MCF 10A (cell line): ENCODE measurements at places on chromosomes 13 and 19. TPM values are rescaled to one million over a fixed set of nuclear protein-coding genes. Genes with fewer than 3 reads are reported as not detected.

OR7A5 gene
- total RNA-seq: not detected in 2 replicates

ZNF419 gene
- 18.4 and 19.6 TPM in 2 replicates for total RNA-seq

C19orf25 gene
- total RNA-seq: 36.3 and 40.5 TPM in 2 replicates

GFY gene
- total RNA-seq: not detected in 2 replicates

GIPR gene
- total RNA-seq: not detected in 2 replicates

MYDGF gene
- total RNA-seq: 188 and 231 TPM in 2 replicates

EBI3 gene
- 0.35 and 1.0 TPM in 2 replicates for total RNA-seq

ATCAY gene
- total RNA-seq: not detected in 2 replicates

CXCL17 gene
- total RNA-seq: not detected in 2 replicates

LGALS4 gene
- total RNA-seq: 0.61 TPM in 1 of 2 replicates, not detected in the other

CHST8 gene
- not detected in 2 replicates for total RNA-seq

OLFM2 gene
- total RNA-seq: not detected in 2 replicates

LYPD5 gene
- 0.21 and 0.47 TPM in 2 replicates for total RNA-seq

MZT1 gene
- total RNA-seq: 25.4 and 28.4 TPM in 2 replicates

PSG11 gene
- not detected in 2 replicates for total RNA-seq

IL4I1 gene
- total RNA-seq: 0.37 TPM in 1 of 2 replicates, not detected in the other

GRCh38 chr13:97255515-97256021 is 33.4 kb downstream of the MBNL2 start:
- DNase-seq: peak; percentile 48

GRCh38 chr13:19985219-19985556 is 26.7 kb downstream of the ZMYM2 start:
- no peak for DNase-seq

DNA sequence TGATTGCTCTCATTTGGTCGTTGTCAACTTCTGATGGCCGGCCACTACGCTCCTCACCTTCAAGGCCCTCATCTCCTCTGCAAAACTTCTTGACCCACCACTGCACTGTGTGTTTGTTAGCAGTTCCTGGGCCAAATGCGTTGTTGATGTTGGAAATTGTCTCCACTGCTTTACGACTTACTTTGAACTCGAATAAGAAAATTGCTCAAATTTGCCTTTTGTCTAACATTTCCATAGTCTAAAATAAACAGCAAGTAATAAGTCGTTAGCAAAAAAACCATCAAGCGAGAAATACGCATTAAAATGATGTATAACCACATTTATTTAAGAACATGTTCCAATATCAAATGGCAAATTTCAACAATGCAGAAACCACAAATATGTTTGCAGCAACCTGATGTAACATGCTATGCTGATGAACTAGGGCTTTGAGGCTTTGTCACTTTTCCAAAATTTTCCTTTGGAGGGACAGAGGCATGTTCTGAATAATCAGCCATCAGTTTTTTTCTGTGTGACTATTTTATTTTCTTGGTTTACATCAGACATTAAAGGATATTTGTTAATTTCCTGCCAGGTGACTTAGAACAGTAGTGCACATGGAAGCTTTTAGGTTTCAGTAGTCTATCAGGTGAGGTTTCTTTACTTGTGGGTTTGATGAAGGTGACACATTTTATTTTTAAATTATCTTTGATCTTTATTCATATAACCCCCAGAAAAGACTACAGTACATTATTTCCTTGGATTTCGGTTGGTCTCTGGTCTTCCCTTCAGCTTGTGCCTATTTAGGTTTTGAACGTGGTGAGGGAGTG is 74.7 kb upstream of the TEX29 start:
- no peak for DNase-seq

GRCh38 chr19:15294561-15294990 is 37.8 kb downstream of the BRD4 start:
- peak; percentile 32 for DNase-seq

DNA sequence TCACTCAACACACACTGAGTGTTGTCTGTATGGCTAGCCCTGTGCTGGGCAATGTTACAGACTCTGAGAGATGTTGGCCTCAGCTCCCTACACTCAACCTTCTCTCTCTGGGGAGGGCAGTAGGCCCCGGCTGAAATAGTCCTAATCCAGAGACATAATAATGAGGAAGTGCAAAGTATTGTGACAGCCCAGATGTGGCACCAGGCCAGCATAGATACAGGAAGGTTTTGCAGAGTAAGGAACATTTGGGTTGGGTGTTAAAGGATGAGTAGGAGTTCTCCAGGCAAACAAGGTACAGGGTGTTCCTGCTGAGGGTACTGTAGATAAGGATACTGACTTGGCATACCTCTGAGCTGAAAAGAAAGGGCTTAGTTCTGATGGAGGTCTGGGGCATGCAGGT is 2.4 kb downstream of the LIN7B start:
- DNase-seq: no peak

DNA sequence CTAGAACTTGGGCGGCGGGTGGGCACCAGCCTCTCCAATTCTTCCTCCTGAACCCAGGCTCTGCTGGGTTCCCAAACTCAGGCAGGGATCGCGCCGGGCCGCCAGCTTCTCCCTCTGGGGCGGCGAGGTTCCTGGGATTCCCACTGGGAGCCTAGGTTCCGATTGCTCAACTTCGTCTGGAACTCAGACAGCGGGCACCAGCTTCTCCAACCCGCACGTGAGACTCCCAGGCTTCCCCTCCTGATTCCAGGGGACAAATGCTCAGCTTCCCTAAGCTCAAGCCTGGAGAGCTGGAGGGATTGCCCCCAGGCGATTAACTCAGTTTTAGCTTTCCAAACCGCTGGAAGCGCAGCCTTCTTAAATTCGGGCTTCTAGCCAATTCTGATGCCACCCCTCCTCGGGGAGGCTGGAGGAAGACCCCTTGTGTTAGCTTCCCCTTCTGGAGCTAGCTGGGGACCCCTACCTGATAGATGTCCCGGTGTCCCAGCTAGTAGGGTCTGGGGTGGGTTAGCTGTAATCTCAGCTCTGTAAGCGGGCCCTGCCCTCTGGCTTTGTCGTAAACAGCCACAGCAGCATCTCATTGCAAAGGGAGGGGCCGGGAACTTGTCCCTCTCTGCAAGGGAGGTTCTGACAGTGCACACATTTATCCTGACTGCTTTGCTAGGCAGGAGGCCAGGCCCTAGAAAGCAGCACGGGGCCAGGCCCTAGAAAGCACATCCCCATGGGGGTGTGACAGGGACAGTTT is 671 bp downstream of the MCOLN1 start:
- DNase-seq: no peak

- DNase-seq: no peak
Measured at GRCh38 chr13:79910875-79911540, 429.9 kb downstream of the SPRY2 start.

- DNase-seq: no peak
Measured at GRCh38 chr13:59510386-59510785, 653.3 kb downstream of the DIAPH3 start.

- DNase-seq: peak; percentile 72
Measured at GRCh38 chr19:16957151-16957701, 68.4 kb downstream of the F2RL3 start.

DNA sequence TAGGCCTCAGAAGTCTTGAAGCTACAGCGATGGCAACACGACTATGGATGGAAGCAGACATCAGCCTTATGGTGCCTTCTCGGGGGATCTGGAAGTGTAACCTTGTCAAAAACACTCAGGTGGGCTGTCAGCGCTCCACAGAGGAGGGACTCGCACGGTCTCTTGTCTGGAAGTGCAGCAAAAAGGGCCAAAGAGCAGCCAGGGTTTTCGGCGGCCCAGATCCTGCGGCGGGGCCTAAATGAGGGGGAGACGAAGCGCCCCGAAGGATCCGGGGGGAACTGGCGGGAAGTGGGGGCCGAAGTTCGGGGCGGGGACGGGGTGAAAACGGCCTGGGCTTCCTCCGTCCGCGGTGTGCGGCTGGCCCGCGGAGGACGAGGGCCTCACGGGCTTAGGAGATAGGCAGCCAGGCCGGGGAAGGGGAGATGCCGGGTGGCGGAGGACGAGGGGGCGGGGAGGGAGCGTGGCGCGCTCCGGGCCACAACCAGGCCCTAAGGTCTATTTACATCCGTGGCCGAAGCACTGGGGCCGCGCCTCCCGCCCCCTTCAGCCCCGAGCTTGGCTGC is 637 bp downstream of the RANBP3 start:
- DNase-seq: no peak

- DNase-seq: peak; percentile 51
Measured at GRCh38 chr19:4969772-4970531, 1.0 kb downstream of the KDM4B start.

DNA sequence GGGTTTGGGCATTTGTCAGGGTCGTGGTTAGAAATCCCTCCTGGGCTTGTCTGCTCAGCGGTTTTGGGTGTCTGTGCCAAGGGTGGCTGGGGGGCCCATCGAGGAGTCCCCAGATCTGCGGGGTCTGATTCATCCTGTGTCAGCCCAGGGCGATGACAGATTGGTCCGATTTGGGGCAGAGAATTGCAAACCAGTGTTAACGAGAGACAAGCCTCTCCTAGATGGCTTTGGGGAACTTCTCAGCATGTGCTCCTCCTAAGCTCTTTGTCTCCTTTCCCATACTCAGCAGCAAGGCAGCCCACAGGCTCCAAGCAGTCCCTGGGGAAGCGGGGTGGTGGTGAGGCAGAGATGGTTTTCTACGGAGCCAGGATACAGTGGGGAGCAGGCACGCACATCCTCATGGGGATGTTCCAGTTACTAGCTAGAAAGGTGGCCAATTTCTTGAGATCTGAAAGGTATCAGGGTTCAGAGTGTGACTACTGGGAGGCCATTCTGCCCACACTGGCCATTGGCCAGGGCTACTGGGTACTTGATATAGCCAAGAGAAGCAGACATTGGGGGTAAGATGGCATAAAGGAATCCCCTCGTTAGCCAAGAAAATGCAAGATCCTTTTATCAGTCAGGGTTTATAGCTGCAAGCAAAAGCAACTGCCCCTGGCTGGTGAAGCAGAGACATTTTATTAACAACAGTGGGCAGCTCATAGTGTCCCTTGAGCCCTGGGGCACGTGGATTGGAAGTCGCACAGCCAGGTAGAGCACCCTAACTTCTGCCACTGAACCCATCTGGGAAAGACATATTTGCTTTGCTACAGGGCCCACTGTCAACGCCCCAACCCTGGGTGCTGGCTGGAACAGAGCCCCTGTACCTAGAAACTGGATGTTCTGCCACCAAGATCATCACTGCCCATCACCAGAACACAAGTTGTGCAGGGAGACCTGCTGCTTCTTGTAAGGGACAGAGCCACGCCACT is 63.6 kb downstream of the RGCC start:
- no peak for DNase-seq

DNA sequence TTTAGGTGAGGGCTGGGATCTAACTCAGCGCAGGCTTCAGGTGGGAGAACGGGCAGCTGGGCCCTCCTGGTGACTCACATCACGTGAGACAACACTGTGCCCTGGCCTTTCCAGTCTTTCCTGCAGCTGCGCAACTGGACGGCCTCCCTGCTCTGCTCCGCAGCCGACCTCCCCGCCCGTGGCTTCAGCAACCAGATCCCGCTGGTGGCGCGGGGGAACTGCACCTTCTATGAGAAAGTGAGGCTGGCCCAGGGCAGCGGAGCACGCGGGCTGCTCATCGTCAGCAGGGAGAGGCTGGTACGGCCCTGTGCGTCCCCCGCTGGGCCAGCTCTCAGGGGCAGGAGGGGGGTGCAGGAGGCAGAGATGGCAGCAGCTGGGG is 8.8 kb downstream of the SPPL2B start:
- DNase-seq: no peak

DNA sequence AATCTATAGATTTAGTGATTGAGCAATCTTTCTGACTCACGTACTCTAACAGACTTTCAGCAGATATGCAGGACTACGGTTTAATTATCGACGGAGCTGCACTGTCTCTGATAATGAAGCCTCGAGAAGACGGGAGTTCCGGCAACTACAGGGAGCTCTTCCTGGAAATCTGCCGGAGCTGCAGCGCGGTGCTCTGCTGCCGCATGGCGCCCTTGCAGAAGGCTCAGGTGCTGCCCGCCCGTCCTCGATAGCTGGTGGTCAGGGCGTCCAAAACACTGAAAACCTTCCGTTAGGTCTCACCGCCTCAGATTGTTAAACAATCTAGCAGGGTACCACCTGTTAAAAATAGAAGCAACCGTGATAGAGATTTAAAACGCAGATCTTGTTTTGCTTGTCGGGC is 113.2 kb upstream of the MCF2L start:
- no peak for DNase-seq

DNA sequence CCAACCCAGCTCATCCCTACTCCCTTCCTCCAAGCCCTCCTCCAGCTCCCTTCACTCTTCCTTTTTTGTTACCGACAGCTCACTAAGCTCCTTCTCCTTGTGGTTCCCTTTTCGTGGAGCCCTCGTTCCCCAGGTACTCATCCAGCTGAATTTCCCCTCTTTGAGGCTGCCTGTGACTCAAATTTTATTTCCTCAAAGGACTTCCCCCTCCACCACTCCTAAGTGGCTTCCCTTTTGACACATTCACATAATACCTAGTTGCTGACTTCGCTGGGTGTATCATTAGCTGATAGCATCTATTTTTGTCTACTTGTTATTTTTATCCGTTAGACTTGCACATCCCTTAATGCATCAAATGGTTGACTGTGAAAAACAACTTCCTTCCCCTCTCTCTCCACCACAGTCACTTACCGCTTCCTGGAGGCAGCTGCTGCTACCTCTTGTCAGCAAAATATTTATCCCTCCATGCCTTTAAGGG is 14.5 kb downstream of the FFAR2 start:
- no peak for DNase-seq

DNA sequence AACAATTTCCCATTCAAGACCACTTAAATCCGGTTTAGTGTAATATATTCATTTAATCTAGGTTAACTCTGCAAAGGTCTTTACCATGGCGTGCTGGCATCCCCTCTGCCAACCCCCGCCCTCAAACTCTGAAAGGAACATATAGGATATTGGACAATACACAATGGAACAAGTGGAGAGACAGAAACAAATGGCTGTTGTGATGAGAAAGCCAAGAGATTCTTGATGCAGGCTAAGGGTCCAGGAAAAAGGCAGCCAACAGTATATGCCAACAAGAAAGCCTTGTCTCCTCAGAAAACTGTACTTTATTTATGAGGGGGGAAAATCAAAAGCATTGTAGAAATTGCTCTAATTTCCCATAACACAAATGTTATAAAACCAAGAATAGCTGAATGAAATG is 407.3 kb upstream of the SGCG start:
- DNase-seq: no peak

- DNase-seq: peak; percentile 61
Measured at GRCh38 chr19:6613711-6614110, 22.8 kb upstream of the CD70 start.

DNA sequence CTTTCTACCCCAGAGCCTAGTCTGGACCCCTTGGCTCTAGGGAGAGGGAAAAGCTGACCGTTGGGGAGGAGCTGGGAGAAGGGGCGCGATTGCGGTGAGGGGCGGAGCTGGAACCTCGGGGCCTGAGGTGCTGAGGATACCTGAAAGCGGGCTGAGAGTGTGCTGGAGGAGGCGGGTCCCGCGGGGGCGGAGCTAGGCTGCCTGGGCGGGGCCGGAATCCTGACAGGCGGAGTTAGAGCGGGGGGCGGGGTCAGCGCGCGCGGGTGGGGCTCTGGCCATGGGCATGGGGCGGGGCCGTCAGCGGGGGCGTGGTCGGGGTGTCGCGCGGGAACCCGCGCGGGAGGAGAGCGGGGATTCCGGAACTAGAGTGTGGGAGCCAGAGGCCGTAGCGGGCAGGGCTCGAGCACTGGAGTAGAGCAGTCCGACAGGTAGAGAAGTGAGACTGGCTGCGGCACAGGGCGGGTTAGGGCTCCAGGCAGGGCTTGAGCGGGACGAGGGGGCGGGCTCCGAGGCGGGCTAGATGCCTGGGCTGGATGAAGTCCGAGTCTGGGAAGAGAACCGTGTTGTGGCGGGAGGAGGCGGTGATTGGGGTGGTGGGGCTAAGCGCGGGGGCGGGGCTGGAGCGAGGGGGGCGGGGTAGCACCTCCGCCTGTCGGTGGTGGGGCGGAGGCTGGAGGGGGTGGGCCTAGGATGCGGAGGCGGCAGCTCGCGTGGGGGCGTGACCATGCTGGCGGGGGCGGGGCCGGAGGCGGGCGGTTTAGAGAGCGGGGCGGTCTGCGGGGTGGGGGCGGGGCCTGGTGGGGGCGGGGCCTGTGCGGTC is at the start of gene INAFM1:
TSS of gene INAFM1 (plus strand) at position 815 of the 820 bp plus-strand sequence. CDS start 35 bp downstream, outside the sequence.
- DNase-seq: peak; percentile 96
